ENCODE measurements at places on chromosomes 3 and 15.

- no peak for DNase-seq
Observed at GRCh38 chr3:23501201-23501802, 298.2 kb downstream of the UBE2E2 start.

DNA sequence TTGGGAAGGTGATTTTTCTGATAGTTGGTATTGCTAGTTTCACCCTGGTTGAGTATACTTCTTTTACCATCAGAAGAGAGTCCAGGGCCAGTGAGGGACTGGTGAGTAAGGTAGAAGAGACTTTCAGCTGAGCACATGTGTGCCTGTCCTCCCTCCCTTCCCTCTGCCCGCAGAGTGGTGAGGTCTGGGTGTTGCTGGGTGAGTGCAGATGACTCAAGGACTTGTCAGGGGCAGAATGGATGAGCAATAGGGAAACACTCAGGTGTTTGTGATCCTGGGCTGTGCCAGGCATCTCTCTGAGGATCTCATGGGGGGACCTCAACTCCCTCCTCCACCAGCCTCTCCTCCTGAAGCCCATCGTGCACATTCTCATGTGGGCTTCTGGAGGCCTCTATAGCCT lies 76.0 kb upstream of the GSK3B start:
- peak; percentile 92 for DNase-seq

DNA sequence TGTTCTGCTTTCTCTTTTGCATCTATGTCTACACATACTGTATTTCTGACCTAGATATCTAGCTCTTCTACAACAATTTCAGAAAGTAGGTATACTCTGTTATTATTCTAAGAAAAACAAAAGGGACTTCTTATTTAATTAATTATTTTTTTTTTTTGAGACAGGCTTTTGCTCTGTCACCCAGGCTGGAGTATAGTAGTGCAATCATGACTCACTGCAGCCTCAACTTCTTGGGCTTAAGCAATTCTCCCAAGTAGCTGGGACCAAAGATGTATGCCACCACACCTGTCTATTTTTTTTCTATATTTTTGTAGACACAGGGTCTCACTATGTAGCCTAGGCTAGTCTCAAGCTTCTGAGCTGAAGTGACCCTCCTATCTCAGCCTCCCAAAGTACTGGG lies 130.6 kb downstream of the MBNL1 start:
- DNase-seq, result peak; percentile 44

- peak; percentile 92 for DNase-seq
Observed at GRCh38 chr3:62601238-62602070, 228.1 kb upstream of the FEZF2 start.

- no peak for DNase-seq
Observed at GRCh38 chr15:59531066-59531675, 80.4 kb upstream of the GCNT3 start.

DNA sequence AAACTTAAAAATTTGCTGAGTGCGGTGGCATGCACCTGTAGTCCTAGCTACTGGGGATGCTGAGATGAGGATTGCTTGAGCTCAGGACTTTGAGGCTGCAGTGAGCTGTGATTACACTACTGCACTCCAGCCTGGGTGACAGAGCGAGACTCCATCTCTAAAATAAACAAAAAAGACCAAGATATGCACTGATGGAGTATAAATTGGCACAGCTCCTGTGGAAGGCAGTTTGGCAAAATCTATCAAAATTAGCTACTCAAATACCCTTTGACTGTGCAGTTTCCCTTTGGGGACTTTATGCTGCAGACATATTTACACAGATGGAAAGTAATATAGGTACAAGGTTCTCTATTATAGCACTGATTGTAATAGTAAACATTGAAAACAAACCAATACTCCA lies 18.1 kb upstream of the U2SURP start:
- no peak for DNase-seq

DNA sequence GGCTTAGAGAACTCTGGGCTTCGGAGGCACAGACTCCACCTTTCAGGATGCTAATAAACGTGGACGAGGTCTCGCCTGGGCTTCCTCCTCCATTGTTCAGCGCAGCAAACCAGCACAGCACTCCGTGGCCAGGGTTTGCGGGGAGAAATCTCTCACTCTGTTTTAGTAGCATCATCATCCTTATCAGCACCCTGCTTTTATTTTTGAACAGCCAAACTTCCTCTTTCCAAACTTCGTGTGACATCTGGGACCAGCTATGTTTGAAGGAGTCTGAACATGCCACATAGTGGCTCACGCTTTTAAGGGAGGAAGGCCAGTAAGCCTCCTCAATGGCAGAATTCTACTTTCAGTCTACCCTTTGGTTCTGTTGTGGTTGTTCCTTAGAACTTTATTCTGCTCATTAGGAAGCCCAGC lies 149.0 kb downstream of the PGPEP1L start:
- DNase-seq, result no peak

GRCh38 chr3:94619643-94620042 lies 556.8 kb downstream of the NSUN3 start:
- no peak for DNase-seq

DNA sequence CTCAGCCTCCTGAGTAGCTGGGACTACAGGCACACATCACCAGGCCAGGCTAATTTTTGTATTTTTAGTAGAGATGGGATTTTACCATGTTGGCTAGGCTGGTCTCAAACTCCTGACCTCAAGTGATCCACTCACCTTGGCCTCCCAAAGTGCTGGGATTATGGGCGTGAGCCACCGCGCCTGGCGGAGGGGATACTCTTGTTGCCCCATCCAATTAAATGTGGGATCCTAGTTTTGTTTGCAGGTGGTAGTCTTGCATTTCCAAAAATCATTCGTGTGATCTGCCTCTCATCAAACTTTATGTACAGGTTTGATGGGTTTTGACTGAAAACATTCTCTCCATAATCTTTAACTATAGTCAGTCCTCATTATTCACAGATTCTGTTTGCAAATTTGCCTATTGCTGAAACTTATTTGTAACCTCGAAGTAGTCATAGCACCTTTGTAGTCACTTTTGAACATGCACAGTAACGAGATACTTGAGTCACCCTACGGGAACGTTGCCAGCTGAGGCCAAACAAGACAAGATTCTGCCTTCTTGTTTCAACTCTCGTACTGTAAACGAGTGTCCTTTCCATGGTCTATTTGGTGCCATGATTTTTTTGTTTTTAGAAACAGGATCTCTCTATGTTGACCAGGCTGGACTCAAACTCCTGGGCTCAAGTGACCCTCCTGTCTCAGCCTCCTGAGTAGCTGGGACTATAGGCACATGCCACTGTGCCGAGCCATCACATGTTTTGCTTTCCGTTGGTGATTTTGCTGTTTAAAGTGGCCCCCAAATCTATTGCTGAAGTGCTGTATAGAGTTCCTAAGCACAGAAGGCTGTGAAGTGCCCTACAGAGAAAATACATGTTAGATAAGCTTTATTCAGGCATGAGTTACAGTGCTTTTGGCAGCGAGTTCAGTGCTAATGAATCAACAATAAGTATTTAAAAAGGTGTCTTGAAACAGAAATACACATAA lies 8.1 kb upstream of the MAPK6 start:
- peak; percentile 90 for DNase-seq

GRCh38 chr15:65884511-65884910 lies 15.2 kb downstream of the RAB11A start:
- DNase-seq, result no peak

DNA sequence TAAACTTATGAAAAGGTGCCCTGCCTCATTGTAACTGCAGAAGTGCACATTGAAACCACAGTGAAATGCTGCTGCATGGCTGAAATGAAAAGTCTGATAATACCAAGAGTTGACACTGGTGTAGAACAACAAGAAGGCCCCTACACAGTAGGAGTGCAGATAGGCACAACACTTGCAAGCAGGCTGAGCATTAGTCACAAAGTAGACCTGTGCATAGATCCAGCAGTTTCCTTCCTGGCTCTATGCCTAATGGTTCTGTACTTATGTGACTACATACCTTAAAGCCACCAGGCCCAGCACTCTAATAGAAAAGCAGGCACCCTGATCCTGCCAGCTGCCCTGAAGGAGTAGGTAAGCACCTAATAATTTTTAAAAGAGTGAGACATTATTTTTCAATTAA lies 41.8 kb downstream of the PRR23E start:
- no peak for DNase-seq

GRCh38 chr15:66231394-66232266 lies 21.9 kb downstream of the MEGF11 start:
- DNase-seq, result peak; percentile 18

- DNase-seq, result no peak
Observed at GRCh38 chr3:105688821-105689220, 180.0 kb downstream of the CBLB start.

- peak; percentile 75 for DNase-seq
Observed at GRCh38 chr15:72599855-72600464, 54.5 kb upstream of the GOLGA6B start.

DNA sequence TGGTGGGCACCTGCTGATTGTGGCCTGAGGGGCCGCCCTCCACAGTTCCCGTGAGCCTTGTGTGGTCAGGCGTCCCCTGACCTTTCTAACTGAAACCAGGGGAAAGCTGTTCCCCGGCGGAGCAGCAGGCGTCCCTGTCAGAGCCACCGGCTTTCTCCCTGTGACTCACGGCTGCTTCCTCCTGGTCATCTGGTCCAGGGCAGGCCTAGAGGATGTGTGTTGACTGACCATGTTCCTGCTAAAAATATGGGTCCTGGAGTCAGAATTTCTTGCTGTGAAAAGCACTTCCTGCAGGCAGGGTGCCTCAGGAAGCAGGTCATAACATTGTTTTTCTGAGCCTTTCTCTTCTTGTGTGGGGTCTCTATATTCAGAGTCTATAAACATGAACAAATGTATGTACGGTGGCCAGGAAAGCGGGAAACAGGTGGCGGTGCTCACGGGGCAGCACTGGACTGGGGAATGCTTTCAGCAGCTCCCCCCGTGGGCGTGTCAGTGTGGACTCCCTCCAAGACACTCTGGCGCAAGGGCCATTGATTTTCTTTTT lies 38.4 kb upstream of the CGNL1 start:
- peak; percentile 26 for DNase-seq
